D341Med (cell line): ENCODE measurements at places on chromosomes 6 and 20.

DNA sequence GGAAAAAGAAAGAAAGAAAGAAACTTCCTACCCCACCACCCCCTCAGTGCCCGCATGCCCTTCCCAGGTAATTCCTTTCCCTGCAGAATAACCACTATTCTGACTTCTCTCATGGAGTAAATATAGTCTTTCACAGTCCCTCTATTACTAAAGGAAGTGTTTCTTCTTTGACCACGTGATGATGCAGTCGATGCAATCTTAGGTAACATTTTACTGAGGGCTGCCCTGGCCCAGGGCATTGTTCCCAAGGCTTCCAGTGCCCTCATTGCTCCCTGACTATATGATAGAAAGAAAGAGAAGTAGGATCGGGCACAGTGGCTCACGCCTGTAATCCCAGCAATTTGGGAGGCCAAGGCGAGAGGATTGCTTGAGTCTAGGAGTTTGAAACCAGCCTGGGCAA is 29.1 kb downstream of the ARHGAP40 start:
- DNase-seq: no peak

DNA sequence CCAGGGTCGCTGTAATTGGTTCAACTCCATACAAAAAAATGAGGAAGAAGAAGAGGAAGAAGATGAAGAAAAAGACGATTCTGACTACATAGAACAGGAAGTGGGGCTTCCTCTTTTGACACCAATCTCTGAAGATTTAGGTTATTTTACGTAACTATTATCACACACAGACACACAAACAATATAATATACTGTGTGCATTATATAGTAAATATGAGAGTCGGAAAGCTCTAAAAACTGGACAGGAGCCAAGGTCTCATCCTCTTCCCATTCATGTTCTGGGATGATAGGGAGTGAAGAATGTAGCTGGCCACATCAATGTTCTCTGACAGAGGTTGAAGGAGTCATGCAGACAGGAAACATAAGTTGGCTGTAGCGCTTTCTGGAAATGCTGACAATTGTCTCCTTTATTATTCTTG is 13.3 kb downstream of the RSPH4A start:
- no peak for DNase-seq

GRCh38 chr20:44646641-44647274 is 4.7 kb downstream of the ADA start:
- DNase-seq: no peak

DNA sequence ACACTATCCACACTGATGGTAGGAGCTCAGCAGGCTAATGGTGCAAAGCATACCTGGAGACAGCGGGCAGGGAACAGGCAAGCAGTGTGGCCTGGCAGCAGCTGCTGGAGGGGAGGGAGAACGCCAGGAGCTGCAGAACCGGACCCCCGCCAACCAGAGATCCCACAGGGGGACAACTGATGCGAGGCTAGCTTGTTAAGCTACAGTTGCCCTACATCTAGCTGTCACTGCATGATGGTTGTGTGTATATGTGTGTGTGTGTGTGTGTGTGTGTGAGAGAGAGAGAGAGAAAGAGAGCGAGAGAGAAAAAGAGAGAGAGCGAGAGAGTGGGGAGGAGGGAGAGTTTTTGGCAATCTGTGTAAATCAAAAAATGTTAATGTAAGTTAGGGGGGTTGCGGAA is 69.7 kb upstream of the NHSL1 start:
- DNase-seq: no peak

DNA sequence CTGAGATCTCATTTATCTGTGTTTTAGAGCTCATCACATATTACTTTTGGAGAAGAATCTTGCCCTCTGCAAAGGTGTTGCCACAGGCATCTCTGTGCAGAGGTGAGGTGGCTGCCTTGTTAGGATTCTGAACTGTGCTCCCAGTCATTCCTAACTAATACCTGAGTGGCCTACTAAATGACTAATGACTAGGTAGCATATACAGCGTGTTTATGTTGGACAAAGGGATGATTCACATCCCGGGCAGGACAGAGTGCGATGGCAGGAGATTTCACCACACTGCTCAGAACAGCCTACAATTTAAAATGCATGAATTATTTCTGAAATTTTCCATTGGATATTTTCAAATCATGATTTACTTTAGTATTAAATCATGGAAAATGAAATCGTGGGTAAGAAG is 23.1 kb upstream of the CGA start:
- DNase-seq: no peak

GRCh38 chr6:139124887-139125672 is 9.8 kb upstream of the HECA start:
- peak; percentile 48 for DNase-seq

- no peak for DNase-seq
Measured at GRCh38 chr20:32626859-32627636, 41.9 kb upstream of the NOL4L start.

DNA sequence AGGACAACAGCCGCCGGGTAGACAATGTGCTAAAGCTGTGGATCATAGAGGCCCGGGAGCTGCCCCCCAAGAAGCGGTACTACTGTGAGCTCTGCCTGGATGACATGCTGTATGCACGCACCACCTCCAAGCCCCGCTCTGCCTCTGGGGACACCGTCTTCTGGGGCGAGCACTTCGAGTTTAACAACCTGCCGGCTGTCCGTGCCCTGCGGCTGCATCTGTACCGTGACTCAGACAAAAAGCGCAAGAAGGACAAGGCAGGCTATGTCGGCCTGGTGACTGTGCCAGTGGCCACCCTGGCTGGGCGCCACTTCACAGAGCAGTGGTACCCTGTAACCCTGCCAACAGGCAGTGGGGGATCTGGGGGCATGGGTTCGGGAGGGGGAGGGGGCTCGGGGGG is 16.7 kb upstream of the ZBTB9 start:
- no peak for DNase-seq

- no peak for DNase-seq
Measured at GRCh38 chr6:6920114-6920986, 187.4 kb upstream of the RREB1 start.

GRCh38 chr6:52509281-52510212 is 67.3 kb downstream of the TRAM2 start:
- no peak for DNase-seq

GRCh38 chr6:79670789-79671188 is 39.7 kb downstream of the SH3BGRL2 start:
- DNase-seq: no peak

DNA sequence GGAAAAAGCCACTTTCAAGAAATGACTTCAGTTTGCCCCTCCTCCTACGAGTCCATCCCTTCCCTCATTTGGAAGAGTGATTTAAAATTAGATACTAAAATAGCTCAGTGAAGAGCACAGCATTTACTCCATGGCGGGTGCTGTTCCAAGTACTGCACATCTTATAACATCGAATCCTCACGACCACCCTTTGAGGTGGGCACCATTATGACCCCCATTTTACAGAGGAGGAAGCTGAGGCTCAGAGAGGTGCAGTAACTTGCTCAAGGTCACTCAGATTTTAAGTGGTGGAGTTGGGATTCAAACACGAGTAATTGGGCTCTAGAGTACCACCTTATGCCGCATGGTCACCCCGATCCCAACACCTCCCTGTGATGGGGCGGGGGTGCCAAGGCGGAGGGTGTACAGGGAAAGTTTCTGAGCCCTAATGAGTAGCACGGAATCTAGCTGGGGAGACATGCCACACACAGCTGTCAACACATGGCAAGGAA is 25.5 kb downstream of the TTBK1 start:
- DNase-seq: no peak

DNA sequence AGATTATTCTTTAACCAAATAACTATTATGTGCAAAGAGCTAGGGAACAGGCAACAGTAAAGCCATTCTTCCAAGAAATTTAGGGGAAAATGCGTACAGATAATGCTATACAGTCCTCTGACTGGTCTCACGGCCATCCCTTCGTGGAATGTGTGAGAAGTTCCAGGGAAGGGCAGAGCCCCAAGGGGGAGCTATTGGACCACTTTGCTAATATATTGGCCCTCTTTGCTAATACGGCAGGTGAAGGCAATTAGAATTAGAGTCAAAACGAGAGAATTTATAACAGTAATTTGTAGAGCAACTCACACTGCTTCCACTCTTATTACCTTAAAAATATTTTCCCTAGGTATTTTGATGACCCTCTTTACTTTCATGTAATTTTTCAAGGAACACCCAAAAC is 140.4 kb downstream of the IMPG1 start:
- peak; percentile 67 for DNase-seq

GRCh38 chr6:118288355-118289124 is 259.6 kb upstream of the PLN start:
- no peak for DNase-seq

GRCh38 chr6:33481192-33481591 is 26.8 kb downstream of the ZBTB9 start:
- no peak for DNase-seq

DNA sequence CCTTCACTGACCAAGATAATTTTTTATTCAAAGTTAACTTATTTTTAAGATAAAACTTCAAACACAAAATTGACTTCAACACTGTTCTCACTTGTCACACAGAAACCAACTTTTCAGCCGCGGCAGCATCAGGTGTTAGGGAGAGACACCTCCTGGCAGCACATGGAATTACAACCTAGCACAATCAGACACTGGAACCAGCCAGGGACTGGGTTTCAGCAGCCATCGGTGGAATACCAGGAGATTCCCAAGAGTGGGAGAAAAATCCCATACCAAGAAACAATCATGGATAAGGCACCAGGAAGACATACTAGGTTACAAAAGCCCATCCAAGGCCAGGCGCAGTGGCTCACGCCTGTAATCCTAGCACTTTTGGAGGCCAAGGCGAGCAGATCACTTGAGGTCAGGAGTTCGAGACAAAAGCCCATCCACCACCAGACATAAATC is 70.0 kb downstream of the SNX5 start:
- DNase-seq: peak; percentile 78

DNA sequence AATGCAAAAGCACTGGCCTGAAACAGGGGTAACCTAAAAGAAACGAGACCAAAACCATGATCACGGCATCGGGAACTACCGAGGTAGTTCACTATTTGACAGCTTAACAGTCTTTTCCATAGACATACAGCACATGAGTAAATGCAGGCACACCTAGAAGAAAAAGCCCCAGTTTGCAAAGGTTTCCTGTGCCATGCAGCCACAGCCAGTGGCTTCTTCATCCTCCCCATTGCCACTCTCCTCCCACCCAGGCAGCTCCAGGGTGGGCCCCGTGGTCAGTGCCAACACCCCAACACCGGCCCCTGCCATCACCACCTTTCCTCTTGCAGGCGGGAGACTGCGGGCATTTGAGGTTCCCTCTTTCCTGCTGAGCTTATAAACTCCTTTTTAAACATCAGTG is 115.4 kb downstream of the SLC23A2 start:
- no peak for DNase-seq

DNA sequence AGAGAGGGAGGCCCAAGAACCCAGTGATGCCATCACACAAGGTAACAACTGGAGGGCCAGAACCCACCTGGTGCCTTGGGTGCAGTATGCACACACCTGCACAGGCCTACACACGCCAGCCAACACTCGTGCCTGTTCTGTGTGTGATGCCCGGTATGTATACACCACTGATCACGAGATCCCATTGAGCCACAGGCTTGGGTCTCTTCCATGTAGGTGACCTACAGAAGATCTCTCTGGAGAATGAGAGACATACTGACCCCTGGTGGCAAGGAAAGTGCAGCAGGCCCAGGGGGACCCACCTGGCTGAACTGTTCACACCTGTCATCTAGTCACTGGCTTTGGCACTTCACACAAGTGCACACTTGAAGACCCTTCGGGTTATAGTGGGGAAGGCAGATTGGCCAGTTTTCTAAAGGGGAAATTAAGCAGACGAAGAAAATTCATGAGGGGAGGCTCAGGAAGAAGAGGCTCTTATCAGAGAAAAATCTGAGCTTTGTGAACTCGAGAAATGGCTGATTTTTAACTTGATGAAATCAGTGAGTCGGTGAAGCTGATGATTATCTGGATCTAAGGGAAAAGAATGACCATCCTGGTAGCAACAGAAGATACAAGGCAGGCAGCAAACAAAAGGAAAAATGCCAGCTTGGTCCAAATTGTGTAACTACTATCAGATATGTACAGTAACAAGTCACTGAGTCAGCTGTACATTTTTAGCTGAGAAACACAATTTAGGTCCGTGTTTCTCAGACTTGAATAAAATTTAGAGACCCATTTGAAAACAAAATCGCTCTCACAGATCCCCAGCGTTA is 69.1 kb upstream of the PBOV1 start:
- DNase-seq: peak; percentile 45

DNA sequence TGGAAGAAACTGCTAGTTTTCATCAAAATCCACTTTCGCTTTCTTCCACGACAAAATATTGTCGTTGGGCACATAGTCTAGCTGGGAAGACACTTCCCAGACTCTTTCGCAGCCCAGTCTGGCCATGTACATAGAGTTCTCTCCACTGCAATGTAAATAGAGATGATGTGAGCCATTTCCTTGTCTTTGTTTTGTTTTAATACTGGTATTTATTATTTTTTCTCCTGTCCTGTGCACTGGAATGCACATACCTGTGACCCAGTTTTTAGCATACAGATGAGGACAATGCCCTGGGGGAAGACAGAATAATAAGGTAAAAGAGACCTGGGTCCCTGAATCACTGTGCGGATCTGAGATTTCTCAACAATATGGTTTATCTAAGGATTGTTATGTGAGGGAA is 149.5 kb upstream of the BMP5 start:
- no peak for DNase-seq

GRCh38 chr6:43916924-43917877 is 147.2 kb downstream of the VEGFA start:
- no peak for DNase-seq

DNA sequence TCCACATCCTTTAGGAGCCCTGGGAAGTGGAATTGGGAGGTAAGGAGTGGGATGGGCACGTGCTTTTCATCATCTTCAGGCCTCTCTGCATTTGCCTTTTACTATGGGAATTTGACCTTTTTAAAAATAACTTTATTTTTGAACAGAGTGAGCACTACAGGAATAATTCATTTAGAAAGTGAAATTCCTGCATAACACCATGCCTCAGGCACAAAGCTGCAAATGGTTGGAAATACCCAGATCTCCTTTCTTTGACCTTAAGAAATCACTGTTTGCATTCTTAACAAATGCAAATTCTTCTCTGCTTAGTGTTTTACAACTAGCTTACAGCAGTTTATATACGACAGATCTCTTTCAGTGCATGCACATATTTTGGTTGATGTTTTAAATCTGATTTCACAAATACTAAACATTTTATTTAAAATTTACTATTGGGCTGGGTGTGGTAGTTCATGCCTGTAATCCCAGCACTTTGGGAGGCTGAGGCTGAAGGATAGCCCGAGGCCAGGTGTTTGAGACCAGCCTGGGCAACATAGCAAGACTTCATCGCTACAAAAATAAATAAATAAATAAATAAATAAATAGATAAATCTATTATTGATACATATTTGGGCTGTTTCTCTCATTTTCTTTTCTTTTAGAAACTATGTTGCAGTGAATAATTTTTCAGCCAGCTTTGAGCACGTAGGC is 24.5 kb downstream of the CST8 start:
- DNase-seq: no peak
